ENCODE measurements at places on chromosomes 2 and 18. TPM values are rescaled to one million over a fixed set of nuclear protein-coding genes. Genes with fewer than 3 reads are reported as not detected.

The MYO7B gene
- not detected for total RNA-seq

The RFX8 gene
- not detected for total RNA-seq

The PAIP2B gene
- total RNA-seq: 0.54 TPM

The VWC2L gene
- total RNA-seq: not detected

The ABCG5 gene
- total RNA-seq: not detected

The TUBB8B gene
- total RNA-seq: not detected

The PREPL gene
- 26.0 TPM for total RNA-seq
